Effector CD4-positive, alpha-beta T cell (primary cell): ENCODE measurements at places on chromosomes 7 and 10.

GRCh38 chr7:51344406-51345138 is 28.0 kb upstream of the COBL start:
- no peak for DNase-seq

DNA sequence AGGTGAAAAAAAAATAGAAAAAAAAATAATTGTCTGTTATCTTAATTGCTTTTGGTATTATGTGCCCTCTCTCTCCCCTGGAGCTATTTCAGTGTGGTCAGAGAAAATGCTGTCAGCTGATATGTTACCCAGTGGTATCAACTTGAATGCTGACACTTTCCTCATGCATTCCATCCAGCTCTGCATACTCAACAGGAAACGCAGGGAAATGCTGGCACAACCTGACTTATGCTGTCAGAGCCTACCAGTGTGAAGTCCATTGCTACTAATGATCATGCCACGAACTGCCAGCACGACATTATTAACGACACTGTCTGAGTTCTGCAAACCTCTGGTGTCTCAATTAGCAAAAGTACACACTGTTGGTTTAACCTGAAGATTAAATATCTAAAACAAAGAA is 182.8 kb downstream of the ZWINT start:
- DNase-seq: no peak

DNA sequence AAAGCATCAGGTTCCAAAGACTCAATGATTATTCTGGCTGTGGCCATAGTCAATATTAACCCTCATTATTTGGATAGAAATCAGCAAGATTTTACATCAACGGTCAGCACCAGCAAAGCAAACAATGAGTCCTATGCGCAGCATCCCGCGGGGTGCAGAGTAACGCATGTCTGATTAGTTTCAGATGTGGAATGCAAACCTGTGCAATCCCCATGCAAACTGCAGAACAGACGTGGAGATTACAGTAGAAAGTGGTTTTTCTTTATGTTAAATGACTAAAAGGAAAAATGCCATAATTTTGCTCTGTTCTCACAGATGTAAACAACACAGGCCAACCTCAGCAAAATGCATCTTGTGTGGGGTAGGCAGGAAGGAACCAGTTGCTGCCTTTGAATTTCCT is 258.1 kb upstream of the GRB10 start:
- DNase-seq: no peak

DNA sequence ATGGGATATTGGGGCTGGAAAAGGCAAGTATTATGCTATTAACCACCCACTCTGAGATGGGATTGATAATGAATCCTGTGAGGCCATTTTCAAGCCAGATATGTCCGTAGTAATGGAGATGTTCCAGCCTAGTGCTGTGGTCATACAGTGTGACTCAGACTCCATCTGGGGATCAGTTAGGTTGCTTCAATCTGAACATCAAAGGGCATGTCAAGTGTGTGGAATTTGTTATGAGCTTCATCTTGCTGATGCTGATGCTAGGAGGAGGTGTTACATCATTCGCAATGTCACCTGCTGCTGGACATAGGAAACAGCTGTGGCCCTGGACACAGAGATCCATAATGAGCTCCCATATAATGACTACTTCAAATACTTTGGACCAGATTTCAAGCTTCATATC is 144.7 kb downstream of the PLCE1 start:
- DNase-seq: no peak

- no peak for DNase-seq
Measured at GRCh38 chr7:136868496-136869000, at the start of gene CHRM2. TSS of gene CHRM2 (plus strand) at chr7:136868652. CDS start at chr7:137014866, 146,214 bp downstream.

DNA sequence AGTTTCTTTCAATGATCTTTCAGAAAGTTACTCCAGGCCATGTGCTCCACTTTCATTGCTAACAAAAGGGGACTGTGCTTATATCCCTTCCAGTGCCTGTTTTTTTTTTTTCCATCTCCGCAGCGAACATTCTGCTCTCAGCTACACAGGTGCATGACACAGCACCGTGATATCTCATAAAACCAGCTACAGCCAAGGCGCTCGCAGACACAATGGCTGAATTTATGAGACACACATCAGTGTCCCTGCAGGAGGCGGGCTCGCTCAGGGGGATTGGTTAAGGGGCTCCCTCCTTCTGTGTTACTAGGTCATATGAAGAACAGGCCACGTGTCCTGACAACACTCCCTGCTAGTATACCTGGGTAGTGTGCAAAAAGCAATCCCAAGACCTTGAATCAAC is 245.5 kb downstream of the SKAP2 start:
- DNase-seq: no peak

- no peak for DNase-seq
Measured at GRCh38 chr10:48740988-48741387, 56.3 kb downstream of the WDFY4 start.

DNA sequence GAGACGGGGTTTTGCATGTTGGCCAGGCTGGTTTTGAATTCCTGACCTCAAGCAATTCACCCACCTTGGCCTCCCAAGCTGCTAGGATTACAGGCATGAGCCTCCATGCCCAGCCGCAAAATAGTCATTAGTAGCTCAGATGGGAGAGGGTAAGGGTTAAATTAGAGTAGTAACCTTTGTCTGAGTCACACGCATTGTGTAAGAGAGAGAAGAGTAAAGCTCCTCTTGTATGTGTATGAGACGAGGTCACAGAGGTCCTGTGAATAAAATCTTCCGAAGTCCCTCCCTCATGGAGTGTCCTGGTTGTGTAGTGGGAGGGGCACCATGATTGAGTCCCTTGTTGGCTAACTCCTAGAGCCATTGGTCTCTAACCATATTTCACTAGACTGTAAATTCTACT is 85.2 kb upstream of the CDC14C start:
- no peak for DNase-seq

DNA sequence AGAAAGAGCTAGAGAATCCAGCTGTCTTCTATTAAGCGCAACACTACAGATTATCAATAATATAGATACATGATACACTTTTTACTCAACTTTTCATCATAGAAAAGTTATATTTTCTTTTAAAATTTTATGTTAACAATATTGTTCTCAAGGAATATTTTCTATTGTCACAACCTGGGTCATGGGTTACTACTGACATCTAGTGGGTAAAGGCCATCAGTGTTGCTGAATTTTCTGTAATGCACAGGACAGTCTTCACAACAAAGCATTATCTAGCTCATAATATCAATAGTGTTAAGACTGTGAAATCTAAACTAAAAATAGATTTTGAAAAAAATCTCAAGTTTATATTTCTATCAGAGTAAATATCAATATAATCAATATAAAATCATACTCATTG is 209.8 kb downstream of the ZNF33B start:
- no peak for DNase-seq

- no peak for DNase-seq
Measured at GRCh38 chr10:22029445-22030236, 26.1 kb upstream of the DNAJC1 start.

GRCh38 chr10:78038105-78038504 is 4.4 kb downstream of the RPS24 start:
- DNase-seq: no peak

GRCh38 chr10:102678842-102679289 is 34.6 kb downstream of the TRIM8 start:
- DNase-seq: no peak

DNA sequence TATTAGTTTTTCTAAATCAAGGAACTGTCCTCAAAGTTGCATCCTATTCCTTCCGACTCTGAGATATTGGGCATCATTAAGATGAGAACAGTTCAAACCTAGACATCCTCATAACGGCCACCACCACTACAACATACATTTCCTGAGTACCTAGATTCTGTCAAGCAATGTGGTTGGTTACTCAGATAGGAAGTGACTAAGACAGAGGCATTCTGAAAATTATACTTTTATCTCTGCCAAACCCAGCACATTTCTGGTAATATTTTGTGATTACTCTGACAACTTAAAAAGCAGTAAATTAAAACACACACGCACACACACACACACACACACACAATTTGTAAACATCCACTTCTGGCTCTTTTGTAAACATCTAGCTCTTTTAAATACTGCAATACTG is 291.2 kb upstream of the MEOX2 start:
- no peak for DNase-seq

- no peak for DNase-seq
Measured at GRCh38 chr7:108136191-108136688, 6.1 kb upstream of the LAMB4 start.

GRCh38 chr7:33946094-33946699 is 40.9 kb downstream of the BMPER start:
- DNase-seq: no peak

DNA sequence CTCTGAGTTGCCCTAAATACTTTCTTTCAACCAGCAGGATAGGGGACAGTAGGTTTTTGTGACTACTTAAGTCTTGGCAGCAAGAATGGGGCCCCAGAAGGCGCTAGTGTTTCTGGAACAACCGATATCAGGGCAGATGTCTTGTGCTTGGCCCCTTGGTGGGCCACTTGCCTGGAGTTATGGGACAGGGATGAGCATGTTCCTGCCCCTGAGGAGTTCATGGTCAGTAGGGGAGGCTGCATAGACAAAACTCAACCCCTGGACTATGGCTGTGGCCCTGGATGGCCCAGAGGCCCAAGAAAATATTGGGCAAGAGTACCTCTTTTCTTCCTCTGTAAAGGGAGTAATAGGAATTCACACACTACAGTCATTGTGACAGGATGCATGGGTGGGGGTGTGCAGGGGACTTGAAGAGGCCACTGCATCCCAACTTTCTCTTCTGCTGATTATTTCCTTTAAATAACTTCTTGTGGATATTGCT is 57.7 kb upstream of the IGFBP3 start:
- DNase-seq: no peak

DNA sequence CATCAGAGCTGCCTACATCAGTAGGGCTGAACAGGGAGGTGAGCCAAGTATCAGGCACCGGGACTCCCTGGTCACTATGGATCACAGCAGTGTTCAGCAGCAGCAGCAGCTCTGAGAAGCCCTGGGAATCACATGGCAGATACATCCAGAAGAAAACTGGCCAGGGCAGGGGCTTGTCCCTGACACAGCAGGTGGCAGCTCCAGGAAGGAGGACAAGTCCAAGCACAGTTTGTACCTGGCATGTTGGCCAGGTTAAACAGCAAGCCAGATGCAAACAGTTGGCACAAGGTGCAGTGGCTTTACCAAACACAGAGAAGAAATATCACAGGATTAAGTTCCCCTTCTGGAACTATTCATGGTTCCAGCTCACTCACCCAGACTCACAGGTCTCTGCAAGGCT is 139.4 kb downstream of the KCNMA1 start:
- no peak for DNase-seq

- no peak for DNase-seq
Measured at GRCh38 chr7:14480281-14480680, 422.3 kb downstream of the DGKB start.

DNA sequence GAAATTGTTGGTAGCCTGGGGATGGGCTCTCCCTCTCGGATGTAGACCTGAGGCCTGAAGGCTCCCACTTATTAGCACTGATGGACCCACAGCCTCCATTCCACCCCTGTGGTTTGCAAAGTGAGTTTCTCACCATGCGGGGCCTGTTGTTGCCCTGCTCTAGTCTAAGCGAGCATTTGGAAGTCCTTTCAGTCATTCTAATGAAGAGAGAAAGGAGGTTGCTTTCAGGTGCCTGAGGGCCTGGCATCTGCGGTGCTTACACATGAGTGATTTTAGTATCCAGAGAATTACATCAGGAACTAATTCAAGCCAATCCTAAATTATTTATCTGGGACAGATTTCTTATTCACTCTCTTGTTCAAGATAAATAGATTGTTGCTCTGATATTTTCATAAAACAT is 61.6 kb downstream of the NAMPT start:
- DNase-seq: no peak

DNA sequence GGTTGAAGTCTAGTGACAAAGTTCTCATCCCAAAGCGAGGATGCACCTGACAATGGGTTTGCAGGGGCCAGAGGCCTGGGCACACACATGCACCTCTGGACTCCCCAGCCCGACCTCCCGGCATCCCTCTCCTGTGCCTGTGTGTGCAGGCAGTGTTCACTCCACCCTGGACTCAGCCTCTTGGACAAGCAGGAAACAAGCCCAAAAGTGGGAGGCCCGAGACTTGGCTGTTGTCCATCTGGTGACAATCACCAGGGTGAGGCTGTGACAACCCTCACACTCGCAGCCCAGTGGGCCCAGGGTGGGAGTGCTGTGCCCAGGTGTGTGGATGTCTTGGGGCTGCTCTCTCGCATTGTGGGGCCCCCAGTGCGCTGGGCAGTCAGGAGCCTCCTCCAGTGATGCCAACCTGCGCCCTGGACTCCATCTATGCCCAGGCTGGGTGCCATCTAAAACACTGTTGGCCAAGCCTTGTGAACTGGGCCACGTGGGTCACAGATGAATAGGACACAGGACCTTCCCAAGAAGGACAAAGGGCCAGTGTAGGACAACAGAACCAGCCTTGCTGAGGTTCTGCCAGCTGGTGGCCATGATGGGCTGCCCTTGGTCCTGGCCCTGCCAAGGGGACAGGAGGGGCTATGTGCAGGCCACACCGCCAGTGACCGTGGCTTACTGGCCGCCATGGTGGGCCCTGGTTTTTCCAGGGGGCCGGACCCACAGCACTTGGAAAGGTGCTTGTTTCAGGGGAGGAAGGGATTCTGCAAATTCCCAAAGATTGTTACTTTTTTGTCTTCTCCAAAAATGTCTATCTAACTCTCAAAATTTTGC is 144.3 kb downstream of the TCERG1L start:
- DNase-seq: no peak

DNA sequence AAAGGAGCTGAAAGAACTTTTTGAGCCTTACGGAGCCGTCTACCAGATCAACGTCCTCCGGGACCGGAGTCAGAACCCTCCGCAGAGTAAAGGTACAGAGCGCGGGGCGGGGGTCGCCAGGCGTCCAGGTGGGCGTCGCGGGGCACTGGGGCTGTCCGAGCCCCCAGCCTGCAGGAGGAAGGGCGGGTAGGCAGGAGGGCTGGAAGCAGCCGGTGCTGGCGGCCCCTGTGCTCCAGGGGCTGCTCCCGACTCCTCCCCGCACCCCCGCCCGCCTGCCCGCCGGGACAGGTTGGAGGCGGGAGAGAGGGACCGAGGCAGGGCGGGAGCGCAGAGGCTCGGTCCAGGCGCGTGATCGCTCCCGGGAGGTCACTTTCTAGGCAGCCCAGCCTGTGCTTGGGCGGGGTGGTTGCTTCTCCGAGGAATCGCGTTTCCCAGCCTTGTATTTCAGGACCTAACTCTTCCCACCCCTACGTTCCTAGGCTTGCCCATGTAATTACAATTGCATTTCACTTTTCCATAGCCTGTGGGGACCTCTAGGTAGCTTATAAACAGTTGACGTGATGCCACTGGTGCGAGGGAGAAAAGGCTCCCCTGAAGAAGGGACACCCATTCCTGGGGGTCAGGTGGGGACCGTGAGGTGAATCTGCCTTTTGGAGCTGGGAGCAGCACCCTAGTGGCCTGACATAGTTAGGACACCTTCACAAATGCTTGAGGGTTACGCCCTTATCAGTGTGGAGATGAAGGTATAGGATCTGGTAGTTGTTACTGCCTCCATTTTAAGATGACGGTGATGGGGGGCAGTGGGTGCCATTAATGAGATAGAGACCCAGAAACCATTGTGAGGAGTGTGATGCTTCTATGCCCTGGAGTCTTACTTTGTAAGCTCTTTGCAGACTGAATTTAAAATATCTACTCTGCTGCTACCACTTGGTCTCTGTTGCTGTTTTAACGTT is 148.2 kb downstream of the CELF2 start:
- DNase-seq: peak; percentile 68

- no peak for DNase-seq
Measured at GRCh38 chr7:32164341-32164996, 94.3 kb upstream of the PDE1C start.

GRCh38 chr7:139659922-139660316 is 117.9 kb downstream of the HIPK2 start:
- no peak for DNase-seq

- DNase-seq: no peak
Measured at GRCh38 chr10:72124989-72125388, 36.6 kb upstream of the SPOCK2 start.
